ENCODE measurements at places on chromosomes 12 and 14.

GRCh38 chr12:120115692-120116440 lies 687 bp downstream of the RAB35 start:
- DNase-seq = no peak

GRCh38 chr12:9392842-9393241 lies 184.6 kb upstream of the PZP start:
- no peak for DNase-seq

- no peak for DNase-seq
Observed at GRCh38 chr12:111775205-111776193, 8.8 kb downstream of the ALDH2 start.

DNA sequence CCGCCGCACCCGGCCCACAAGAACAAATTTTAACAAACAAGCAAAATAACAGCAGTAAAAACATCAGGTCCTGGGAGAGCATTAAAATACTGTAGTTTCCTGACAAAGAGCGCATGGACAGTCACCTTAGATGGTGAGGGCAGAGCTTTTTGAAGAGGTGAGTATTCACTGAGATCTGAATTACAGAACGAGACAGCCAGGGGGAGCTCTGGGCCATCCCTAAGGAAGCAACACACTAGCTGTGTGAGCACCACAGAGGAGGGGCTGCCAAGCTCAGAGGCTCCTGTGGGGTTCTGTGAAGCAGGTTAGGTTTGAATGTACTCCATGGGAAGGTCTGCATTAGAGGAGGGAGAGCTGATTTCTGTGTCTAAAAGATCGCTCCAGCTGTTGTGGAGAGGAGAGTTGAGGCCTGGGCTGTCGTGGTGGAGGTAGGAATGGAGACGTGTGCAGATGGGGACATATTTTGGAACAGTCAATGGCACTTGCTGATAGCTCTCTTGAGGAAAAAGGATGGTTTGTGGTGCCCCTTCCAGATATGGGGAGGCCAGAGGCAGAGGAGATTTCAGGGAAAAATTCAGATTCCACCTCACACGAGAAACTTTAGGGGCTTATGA lies 72.9 kb downstream of the TRAFD1 start:
- DNase-seq = peak; percentile 35

GRCh38 chr12:95621725-95622124 lies 70.4 kb upstream of the USP44 start:
- DNase-seq = no peak
